ENCODE measurements at places on chromosomes 4 and X. TPM values are rescaled to one million over a fixed set of nuclear protein-coding genes. Genes with fewer than 3 reads are reported as not detected.

The SYP gene
- 2.1 TPM for total RNA-seq

The IBSP gene
- total RNA-seq = not detected

The SSX4 gene
- total RNA-seq = not detected

The GUCY1B1 gene
- total RNA-seq = 1.5 TPM

The IL13RA2 gene
- total RNA-seq = 0.73 TPM

The RASL11B gene
- not detected for total RNA-seq

The PLA2G12A gene
- total RNA-seq = 50.9 TPM

The FAT1 gene
- 124 TPM for total RNA-seq

The HPGD gene
- total RNA-seq = 9.5 TPM

The SULT1E1 gene
- not detected for total RNA-seq

The PRR32 gene
- total RNA-seq = not detected

The NMU gene
- total RNA-seq = not detected

The STK32B gene
- total RNA-seq = 3.1 TPM

All from melanocyte of skin (primary cell).